ENCODE measurements at places on chromosomes 12 and 14. TPM values are rescaled to one million over a fixed set of nuclear protein-coding genes. Genes with fewer than 3 reads are reported as not detected.

Gene OAS1
- 30.7 TPM for total RNA-seq

Gene GPD1
- not detected for total RNA-seq

Gene ATP2B1
- 35.8 TPM for total RNA-seq

Gene CPNE6
- not detected for total RNA-seq

Gene REM2
- total RNA-seq = 0.09 TPM

Gene SLC41A2
- 19.4 TPM for total RNA-seq

Gene ARHGAP9
- total RNA-seq = not detected

Gene KRT77
- not detected for total RNA-seq

Gene GALC
- total RNA-seq = 12.7 TPM

Gene SDR9C7
- not detected for total RNA-seq

Gene TCL1A
- not detected for total RNA-seq

Gene SNRPF
- total RNA-seq = 15.4 TPM

Gene OR4L1
- not detected for total RNA-seq

Gene PA2G4
- total RNA-seq = 106 TPM

Gene RNASE7
- not detected for total RNA-seq

Gene SAMD15
- 0.88 TPM for total RNA-seq

Gene SLC17A8
- total RNA-seq = not detected

Gene POP5
- 35.2 TPM for total RNA-seq

Gene RNASE12
- not detected for total RNA-seq

Gene NKX2-1
- total RNA-seq = not detected

Gene KRT2
- not detected for total RNA-seq

Gene CDH24
- 16.3 TPM for total RNA-seq

Gene IFT43
- 28.4 TPM for total RNA-seq

Gene SLC10A1
- not detected for total RNA-seq

Gene IL26
- total RNA-seq = not detected

Gene FOXG1
- not detected for total RNA-seq

Gene B3GNT4
- 0.17 TPM for total RNA-seq

Gene DHRS2
- total RNA-seq = 0.65 TPM

Gene ZNF385A
- 2.2 TPM for total RNA-seq

Gene CCDC196
- not detected for total RNA-seq

Gene NPAS3
- not detected for total RNA-seq

Gene BEGAIN
- total RNA-seq = 0.17 TPM

Gene JPH4
- total RNA-seq = not detected

Gene MGAT2
- total RNA-seq = 104 TPM

Gene CIROP
- not detected for total RNA-seq

Gene DYNC1H1
- 1,322 TPM for total RNA-seq

Gene SETD1B
- total RNA-seq = 2.7 TPM

Gene WSCD2
- total RNA-seq = not detected

Gene IFNG
- total RNA-seq = not detected

Gene TAS2R30
- total RNA-seq = 3.9 TPM

Gene RAD9B
- 1.2 TPM for total RNA-seq

Gene ZNF891
- 0.93 TPM for total RNA-seq

Gene PLCZ1
- not detected for total RNA-seq

Gene SLC11A2
- total RNA-seq = 36.8 TPM

Gene FAM186B
- 0.34 TPM for total RNA-seq

Gene PUS1
- total RNA-seq = 17.6 TPM

Gene CCDC184
- 0.05 TPM for total RNA-seq

Gene KRT82
- total RNA-seq = not detected

Gene ACVRL1
- total RNA-seq = 680 TPM

Gene NRIP2
- total RNA-seq = not detected

Gene GALNT6
- 19.9 TPM for total RNA-seq

Gene KRT85
- total RNA-seq = not detected

Gene GARIN6
- total RNA-seq = not detected
